ENCODE measurements at places on chromosomes 2 and 18.

DNA sequence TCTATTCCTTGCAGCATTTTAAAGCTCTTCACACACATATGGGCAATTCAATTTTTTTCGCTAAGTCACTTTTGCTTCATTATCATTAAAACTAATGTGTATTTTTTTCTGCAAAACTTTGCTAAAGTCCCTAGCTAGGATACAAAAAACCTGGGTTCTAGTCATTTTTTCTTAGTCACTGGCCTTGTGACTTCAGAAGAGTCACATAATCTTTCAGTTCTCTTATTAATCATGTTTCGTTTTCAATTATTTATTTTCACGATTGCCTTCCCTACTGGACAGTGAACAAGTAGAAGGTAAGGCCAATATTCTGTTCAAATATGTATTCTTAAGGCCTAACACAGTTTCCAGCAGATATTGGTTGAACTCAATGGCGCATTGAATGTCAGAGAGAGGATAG is 60.9 kb upstream of the CYRIA start:
- no peak for DNase-seq

GRCh38 chr2:148483665-148484064 is 160.9 kb upstream of the EPC2 start:
- DNase-seq: no peak

GRCh38 chr2:196144513-196145126 is 26.8 kb downstream of the STK17B start:
- DNase-seq: no peak

DNA sequence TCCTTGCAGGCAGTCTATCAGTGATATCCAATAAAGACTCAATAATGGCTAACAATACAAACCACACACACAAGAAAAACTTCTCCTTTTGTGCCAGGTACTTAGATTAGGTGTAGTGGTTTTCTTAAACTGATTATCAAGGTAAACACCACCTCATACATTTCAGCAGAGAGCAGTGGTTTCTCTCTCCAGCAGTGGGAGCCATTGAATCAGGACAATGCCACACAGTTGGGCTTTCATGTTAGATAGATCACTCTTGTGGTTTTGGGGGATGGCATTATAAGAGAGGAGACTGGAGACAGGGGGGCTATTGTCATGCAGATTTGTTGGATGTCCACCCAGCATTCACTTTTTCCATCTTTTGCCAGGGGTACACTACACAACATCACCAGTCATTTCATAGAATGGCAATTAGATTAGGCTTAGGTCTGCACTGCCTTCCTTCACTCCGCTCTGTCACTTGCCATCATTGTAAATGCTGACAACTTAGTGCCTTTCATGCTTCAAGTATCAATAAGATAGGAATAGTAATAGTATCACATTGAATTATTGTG is 13.6 kb upstream of the IRS1 start:
- no peak for DNase-seq

- DNase-seq: no peak
These were observed 5.3 kb upstream of the METTL21A start for GRCh38 chr2:207630491-207630890.

- no peak for DNase-seq
These were observed 189.1 kb downstream of the TCF4 start for GRCh38 chr18:55398858-55399257.

- DNase-seq: no peak
These were observed 106.9 kb upstream of the THOC1 start for GRCh38 chr18:374721-375168.

- no peak for DNase-seq
These were observed 9.4 kb downstream of the PELI1 start for GRCh38 chr2:64134813-64135212.

Measured in stimulated activated CD4-positive, alpha-beta T cell treated with anti-CD3 and anti-CD28 coated beads, Interleukin-15, amount 100 ng/mL, for 1 hour (primary cell).